ENCODE measurements at places on chromosomes 5 and 9.

GRCh38 chr9:88258601-88259000 lies 120.3 kb upstream of the SPATA31C2 start:
- no peak for DNase-seq

DNA sequence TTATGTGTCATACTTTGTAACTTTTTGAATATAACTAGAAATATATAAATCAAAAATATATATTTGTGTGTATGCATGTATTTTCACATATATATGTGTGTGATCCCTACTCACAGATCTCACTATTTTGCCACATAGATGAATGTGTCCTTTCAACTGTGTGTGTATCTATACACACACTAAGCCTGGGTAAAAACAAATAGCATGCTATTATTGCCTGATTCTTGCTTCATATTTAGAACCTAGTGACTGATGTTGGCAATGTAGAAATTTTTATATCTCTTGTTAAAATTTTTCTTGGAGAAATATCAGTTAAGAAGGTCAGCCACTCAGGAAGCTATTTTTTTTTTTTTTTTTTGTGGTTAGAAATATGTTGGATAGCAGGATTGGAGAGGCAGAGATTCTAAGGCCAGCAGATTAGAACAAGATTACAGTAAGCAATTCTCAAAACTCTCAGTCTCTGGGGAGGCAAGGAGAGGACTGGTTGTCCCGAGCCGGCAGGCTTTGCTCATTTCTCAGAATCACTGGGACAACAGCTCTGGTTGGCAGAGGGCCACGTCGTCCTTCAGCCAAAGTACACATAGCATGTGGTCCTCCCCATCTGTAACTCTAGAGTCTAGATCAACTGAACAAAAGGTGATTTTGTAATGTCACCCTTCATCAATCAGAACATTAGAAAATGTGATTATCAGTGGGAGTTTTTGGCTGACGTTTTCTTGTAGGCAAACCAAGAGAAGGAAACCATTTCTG lies 19.7 kb downstream of the C6 start:
- DNase-seq = no peak

GRCh38 chr5:73327908-73328455 lies 120.6 kb downstream of the FOXD1 start:
- DNase-seq = no peak

GRCh38 chr5:173320259-173320658 lies 8.0 kb downstream of the STC2 start:
- DNase-seq = no peak

DNA sequence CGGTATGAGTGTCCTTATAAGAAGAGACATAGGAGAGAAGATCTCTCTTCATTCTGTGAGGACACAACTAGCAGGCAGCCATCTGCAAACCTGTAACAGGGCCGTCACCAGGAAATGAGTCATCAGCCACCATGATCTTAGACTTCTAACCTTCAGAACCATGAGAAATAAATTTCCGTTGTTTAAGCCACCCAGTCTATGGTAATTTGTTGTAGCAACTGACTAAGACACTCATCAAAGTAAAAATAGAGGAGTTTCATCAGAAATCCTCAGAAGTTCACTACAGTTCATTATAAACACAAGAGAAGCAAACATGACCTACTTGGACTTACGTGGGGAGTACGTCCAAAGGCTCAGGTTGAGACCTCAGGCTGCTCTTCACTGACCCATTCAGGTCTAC lies 357.7 kb downstream of the SEMA5A start:
- DNase-seq = no peak

DNA sequence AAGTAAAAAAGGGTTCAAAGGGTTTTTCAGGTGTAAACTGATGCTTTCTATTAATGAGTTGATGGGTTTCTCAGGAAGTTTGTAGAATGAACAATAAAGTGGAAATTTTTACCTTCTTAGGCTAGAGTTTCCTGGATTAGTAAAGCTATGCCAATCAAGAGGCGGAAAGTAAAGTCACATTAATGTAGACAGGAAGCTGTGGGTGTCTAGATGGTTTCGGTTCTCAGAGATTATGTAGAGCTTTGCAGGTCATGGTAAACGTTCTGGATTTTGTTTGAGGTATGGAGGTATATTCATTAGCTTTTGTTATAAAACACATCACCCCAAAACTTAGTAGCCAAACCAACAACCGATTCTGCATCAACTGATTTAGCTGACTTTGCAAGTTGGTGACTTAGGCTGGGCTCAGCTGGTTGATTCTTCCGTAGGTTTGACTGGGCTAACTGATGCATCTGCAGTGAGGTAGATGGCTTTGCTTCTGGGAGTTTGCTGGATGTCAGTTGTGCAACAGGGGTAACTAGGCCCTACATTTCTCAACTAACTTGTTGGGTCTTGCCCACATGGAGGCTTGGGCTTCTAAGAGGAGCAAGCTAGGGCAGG lies 273.8 kb downstream of the MSX2 start:
- no peak for DNase-seq

- no peak for DNase-seq
These were observed 192.1 kb upstream of the TRIM32 start for GRCh38 chr9:116494815-116495634.

DNA sequence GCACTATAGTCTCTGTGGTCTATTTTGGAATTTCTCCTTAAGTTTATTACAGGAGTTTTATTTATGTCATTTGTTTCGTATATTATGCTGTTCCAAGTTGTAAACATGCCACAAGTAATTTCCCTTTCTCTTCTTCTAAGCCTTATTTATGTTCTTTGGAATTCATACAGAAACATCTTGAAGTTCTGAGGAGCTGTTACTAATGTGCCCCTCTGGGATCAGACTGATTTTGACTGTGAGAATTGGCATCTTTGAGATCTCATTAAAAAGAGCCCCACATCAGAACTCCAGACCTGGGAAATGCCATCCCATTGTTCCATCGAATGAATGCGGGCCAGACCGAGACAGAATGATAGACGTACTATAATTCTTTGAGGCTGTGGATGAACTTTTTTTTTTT lies 138.8 kb upstream of the CD180 start:
- no peak for DNase-seq

GRCh38 chr9:14103115-14103514 lies 210.8 kb downstream of the NFIB start:
- DNase-seq = no peak

Measured in GM13977 (cell line).